ENCODE measurements at places on chromosomes 2 and 18. TPM values are rescaled to one million over a fixed set of nuclear protein-coding genes. Genes with fewer than 3 reads are reported as not detected.

MPP4 gene
- total RNA-seq = 2.2 TPM

PCARE gene
- total RNA-seq = not detected

OSBPL1A gene
- total RNA-seq = 46.6 TPM

MFSD2B gene
- total RNA-seq = 0.13 TPM

LRP2 gene
- total RNA-seq = not detected

LYPD6B gene
- total RNA-seq = 2.4 TPM

ANKRD53 gene
- 0.39 TPM for total RNA-seq

FBXO48 gene
- 1.3 TPM for total RNA-seq

OR6B2 gene
- total RNA-seq = not detected

CD8B2 gene
- 0.13 TPM for total RNA-seq

VIT gene
- 13.5 TPM for total RNA-seq

MTHFD2 gene
- 136 TPM for total RNA-seq

CD207 gene
- total RNA-seq = not detected

PLEK gene
- total RNA-seq = 0.32 TPM

SPC25 gene
- 3.7 TPM for total RNA-seq

SP140L gene
- 18.9 TPM for total RNA-seq

PPP1R1C gene
- 2.2 TPM for total RNA-seq

SCTR gene
- total RNA-seq = not detected

EEF1B2 gene
- total RNA-seq = 572 TPM

UGT1A10 gene
- not detected for total RNA-seq

PLCD4 gene
- total RNA-seq = 14.2 TPM

NEDD4L gene
- 91.7 TPM for total RNA-seq

OSBPL6 gene
- total RNA-seq = 5.4 TPM

TNFRSF11A gene
- total RNA-seq = under 0.01 TPM

SLC11A1 gene
- total RNA-seq = 1.3 TPM

BABAM2 gene
- 53.2 TPM for total RNA-seq

SLC8A1 gene
- total RNA-seq = 139 TPM

TSHZ1 gene
- total RNA-seq = 9.5 TPM

SCRN3 gene
- total RNA-seq = 34.6 TPM

MCFD2 gene
- 217 TPM for total RNA-seq

TMX3 gene
- 104 TPM for total RNA-seq

REG3A gene
- not detected for total RNA-seq

HOXD8 gene
- 10.2 TPM for total RNA-seq

ACADL gene
- 0.65 TPM for total RNA-seq

DTNA gene
- total RNA-seq = 1.8 TPM

ALPG gene
- not detected for total RNA-seq

DNER gene
- total RNA-seq = 1.7 TPM

EGR4 gene
- total RNA-seq = not detected

STAT4 gene
- 21.4 TPM for total RNA-seq

KCNF1 gene
- not detected for total RNA-seq

PTPRM gene
- total RNA-seq = 81.8 TPM

DLX1 gene
- not detected for total RNA-seq

ZNF804A gene
- total RNA-seq = 0.11 TPM

CYTIP gene
- total RNA-seq = 0.76 TPM
